ENCODE measurements at places on chromosomes 2 and 18.
A peak's percentile ranks its signal among the peaks of the same experiment; 100 is the strongest.

DNA sequence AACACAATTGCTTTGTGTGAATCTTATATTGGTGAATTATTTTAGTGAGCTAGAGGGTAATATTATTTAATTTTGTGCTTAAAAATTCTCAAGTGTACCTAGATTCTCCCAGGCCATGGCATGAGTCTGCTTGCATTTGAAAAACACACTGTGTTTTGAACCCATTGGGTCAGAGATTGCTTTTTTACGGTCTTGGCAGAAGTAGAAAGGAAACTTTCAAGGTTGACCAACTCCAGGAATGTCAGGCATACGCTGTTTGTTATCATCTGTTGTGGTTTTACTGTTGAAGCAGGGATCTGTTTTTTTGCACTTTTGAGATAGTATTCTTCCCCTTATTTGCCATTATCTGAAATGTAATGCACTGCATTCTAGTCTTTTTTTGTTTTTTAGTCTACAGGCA is 377.4 kb downstream of the RPRM start:
- DNase-seq, result no peak

- DNase-seq, result peak; percentile 18
These were observed 38.9 kb downstream of the CTAGE1 start for GRCh38 chr18:22378672-22379282.

DNA sequence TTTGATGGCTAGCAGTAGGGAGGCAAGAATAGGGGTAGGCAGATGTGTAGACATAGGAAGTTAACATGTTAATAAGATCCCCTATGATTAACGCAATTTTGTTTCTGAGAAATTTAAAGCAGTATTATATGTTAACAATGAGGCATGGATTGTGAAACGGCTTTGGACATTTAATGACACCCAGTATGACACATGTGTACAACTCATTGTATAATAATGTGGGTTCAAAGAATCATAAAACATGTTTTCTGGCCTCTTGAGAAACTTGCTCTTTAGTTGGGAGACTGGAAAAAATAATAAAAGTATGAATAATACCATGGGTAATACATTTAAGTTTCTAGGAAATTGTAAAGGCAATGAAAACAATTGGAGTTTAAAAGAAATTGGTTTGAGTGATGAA is 332.1 kb upstream of the CDH20 start:
- peak; percentile 2 for DNase-seq

GRCh38 chr2:46097714-46098480 is 199.3 kb upstream of the EPAS1 start:
- DNase-seq, result peak; percentile 99

- no peak for DNase-seq
These were observed 3.0 kb upstream of the NCKAP5 start for GRCh38 chr2:133571249-133571648.

- DNase-seq, result no peak
These were observed 64.8 kb upstream of the ALKAL2 start for GRCh38 chr2:352696-353095.

- no peak for DNase-seq
These were observed 3.2 kb downstream of the FARSB start for GRCh38 chr2:222652491-222653255.

GRCh38 chr2:68901199-68901514 is 30.0 kb upstream of the BMP10 start:
- DNase-seq, result peak; percentile 44

DNA sequence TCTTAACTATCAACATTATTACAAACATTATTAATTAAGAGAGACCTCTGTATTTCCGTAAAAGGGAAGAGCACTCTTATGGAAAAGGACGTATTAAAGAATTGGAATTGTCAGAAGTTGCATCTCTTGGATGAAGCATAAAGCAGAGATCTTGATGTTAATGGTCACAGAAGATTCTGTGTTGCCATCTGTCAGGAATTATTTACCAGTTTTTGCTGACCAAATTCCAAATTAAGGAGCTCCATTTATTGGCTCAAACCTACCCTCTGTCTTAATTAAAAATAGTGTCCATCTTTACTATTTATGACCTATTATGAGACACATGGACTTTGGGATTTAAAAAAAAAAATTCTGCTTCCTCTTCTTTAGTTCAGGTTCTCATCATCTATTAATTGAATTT is 232.1 kb downstream of the ARHGAP15 start:
- no peak for DNase-seq

GRCh38 chr18:56043641-56044061 is 455.7 kb upstream of the TCF4 start:
- DNase-seq, result no peak

- peak; percentile 44 for DNase-seq
These were observed 348.6 kb downstream of the DLGAP1 start for GRCh38 chr18:4106407-4107033.

DNA sequence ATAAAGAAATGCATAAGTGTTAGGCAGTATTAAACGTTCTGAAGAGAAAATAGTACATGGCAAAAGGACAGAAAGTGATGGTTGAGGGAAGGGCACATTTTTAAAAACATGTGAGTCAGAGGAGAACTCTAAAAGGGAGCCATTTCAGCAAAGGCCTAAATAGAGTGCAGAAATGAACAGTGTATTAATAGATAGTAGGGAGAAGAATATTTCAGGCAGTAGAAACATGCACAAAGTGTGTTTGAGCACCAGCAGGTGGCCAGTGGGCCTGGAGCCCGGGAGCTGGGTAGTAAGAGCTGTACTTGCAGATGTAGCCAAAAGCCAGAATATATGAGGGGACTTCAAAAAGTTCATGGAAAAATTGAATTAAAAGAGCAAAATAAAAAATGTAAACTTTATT is 288.1 kb upstream of the FIGN start:
- no peak for DNase-seq

DNA sequence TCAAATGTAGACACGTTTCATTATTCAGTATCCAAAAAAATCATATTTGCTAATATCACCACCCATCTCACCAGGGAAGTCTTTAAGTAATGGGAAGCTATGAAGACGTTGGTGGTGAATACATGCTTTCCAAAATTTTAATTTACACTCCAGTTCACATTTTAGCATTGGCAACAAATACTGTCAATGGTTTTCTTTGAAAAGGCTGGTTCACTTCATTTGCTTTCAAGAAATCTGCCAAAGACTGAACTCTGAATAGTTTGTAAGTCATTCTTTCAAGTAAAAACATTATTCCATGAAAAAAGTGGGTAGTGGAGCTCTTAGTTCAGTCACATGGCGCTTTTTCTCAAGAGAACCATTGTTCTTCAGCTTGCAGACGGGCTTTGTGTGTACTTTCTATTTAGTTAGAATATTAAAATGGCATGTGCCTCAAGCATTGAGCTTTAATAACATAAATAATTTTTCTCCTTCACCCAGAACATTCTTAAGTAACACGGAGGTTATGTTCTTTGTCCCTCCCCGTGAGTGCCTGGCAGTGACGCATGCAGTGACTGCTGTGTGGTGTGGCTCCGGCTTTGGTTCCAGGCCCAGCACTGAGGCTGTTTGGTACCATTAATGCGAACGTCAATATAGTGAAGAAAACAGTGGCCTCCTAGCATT is 300.0 kb upstream of the HDAC4 start:
- no peak for DNase-seq

DNA sequence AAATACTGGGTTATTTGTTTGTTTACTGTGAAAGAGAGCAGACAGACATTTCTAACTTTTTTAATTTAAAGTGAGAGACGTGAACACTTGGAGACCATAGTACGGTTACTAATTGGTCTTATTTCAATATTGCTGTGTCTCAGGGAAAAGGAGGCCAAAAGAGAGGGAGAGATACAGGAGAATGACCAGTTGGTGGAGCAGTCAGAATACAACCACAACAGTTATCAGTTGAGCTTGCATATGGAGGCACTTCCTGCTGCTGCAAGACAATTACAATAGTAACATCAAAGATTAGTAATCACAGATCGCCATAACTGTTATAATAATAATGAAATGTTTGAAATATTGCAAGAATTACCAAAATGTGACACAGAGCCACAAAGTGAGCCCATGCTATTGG is 58.2 kb downstream of the TWSG1 start:
- no peak for DNase-seq

GRCh38 chr2:33069894-33070651 is 123.3 kb downstream of the LTBP1 start:
- peak; percentile 94 for DNase-seq

DNA sequence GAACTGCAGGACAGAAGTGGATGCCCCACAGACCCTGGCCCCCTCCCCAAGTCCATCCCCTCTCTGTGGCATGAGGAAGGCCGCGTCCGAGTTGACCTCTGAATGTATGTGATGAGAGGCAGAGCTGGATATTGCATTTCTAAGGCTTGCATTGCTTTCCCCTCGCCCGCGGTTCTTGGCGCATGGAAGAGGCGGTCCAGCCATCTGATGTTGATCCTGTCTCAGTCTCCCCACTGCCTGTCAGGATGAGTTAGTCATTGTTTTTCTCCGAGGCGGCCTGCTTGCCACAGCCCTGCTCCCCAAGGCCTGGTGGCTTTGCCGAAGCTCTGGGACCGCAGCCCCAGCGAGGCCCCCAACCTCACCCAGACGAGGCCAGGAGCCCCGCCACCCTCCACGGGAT is 88.6 kb downstream of the SMAD7 start:
- no peak for DNase-seq

DNA sequence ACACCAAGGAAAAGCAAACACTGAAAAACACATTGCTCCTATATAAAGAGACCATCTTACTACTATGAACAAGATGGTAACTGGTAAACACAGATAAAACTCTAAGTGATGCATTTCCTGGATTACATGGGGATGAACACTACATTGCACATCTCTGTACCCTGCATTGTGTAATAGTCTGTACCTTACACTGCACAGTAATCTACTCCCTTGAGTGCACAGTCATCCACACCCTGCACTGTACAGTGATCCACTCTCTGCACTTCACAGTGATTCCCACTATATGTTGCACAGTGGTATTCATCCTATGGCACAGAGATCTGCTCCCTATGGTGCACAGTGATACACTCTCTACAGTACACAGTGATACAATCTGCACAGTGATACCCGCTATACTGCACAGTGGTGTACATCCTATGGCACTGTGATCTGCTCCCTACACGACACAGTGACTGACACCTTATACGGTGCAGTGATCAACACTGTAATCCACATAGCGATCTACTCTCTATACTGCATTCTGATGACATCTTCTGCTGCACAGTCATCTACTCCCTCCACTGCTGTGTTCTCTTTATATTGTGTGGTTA is 462.2 kb upstream of the RGPD4 start:
- DNase-seq, result no peak

GRCh38 chr2:198325359-198325758 is 521.0 kb downstream of the PLCL1 start:
- DNase-seq, result no peak

GRCh38 chr2:12404497-12404896 is 312.2 kb upstream of the TRIB2 start:
- no peak for DNase-seq

DNA sequence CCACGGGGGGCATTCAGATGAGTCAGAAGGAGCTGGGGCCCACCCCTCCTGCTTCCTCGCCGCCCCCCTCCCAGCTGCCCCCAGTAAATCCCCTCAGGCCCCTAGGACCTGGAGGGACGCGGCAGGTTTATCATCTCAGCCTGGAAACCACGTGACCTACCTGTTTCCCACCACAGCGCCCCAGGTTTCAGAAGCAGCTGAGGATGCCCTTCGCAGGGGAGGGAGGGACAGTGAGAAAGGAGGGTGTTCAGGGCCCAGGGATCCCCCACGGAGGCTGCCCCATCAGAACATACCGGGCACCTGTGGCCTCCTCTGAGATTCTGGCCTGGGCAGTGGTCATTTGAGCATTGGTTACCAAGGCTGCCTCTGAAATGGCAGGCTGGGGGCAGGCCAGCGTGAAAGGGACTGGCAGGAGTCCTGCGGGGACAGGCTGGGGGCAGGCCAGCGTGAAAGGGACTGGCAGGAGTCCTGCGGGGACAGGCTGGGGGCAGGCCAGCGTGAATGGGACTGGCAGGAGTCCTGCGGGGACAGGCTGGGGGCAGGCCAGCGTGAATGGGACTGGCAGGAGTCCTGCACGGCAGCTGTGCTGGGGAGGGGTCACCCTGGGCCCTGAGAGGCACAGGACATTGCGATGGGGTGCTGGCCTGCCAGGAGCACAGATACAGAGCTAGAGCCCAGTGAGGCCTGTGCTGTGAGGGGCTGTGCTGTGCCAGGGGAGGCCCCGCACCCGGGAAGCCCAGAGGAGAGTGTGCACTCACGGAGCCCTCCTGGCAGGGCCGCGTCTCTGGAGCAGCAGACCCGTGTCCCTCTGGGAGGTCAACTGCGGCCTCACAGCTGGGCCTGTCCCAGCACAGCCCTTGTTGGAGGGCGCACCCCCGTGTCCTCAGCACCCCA is 1.6 kb downstream of the NEU4 start:
- no peak for DNase-seq

GRCh38 chr18:12652861-12653401 is 5.0 kb downstream of the SPIRE1 start:
- DNase-seq, result peak; percentile 77

GRCh38 chr18:54830866-54831265 is 2.6 kb downstream of the RAB27B start:
- no peak for DNase-seq

DNA sequence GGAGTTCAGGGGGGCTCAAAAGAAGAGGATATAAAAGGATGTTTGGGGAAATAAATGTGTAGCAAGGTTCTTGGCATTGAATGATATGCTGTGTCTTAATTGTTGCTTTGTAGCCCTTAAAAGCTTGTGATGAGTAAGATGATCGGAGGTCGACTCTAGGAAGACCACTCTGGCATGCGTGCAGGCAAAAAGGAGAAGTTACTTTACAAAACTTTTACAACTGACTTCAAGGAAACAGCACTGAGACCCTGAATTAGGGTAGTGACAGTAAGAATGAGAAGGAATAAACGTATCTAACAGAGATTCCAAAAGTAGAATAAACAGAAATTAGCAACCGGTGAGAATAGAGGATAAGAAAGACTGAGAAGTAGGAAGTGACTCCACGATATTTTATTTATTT is 228.7 kb upstream of the TANK start:
- DNase-seq, result no peak

GRCh38 chr2:176455816-176456291 is 186.6 kb downstream of the MTX2 start:
- DNase-seq, result peak; percentile 76

DNA sequence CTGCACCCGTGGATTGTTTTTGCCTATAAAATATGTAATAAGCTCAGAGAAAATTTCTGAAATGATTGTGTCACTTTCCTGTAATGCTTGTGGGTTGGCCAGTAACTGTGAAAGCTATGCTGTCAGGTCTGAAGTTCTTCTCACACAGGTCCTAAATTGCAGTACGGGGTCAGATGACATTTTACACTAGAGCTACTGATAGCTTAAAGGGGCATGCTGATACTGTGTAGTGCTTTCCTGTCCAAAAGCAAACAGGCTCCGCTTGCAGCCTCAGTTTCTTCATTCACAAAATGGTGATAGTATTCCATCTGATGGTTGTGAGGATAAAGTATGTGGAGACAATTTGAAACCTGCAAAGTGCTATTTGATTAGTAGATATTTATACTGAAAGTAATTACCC is 7.6 kb upstream of the FARSB start:
- no peak for DNase-seq

- peak; percentile 22 for DNase-seq
These were observed 70.2 kb downstream of the TMEFF2 start for GRCh38 chr2:192124571-192124970.
